ENCODE measurements at places on chromosomes 11 and 22.
A peak's percentile ranks its signal among the peaks of the same experiment; 100 is the strongest.

- no peak for DNase-seq
These were observed 63.7 kb downstream of the PRDM11 start for GRCh38 chr11:45209891-45210699.

DNA sequence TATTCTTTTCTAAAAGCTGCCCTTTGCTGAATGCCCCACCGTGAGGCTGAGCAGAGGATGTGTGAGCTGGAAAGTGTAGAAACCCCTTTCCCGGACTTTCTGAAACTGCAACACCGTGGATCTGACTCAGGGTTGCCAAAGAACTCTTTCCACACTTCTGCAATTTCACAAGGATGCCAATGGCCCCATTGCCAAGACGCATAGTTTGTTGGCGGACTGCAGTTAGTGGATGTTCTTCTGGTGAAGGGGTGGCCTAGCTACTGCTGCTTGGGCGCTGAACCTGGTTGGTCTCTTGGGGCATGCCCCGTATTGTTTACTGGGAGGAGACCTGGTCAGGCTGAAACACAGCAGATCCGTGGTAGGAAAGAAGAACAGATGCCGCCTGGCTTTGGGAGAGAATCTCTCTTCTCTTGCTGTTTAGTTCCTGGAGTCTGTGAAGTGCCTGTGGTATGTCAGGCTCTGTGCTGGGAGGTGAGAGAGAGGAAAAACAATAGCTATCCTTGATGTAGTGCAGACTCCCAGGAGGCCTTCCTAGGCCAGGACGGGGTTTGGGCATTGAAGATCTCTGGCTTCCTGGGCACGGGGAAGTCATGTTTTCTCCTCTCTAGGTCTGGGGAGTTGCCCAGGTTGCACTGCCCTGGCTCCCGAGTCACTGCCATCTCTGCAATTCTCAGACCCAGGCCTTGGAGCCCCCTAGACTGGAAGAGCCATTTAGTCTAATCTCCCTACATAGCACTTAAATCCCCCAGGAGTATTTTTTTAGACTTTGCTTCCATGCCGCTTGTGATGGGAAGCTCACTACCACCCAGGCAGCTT lies 26.9 kb downstream of the CD82 start:
- DNase-seq, result peak; percentile 36

DNA sequence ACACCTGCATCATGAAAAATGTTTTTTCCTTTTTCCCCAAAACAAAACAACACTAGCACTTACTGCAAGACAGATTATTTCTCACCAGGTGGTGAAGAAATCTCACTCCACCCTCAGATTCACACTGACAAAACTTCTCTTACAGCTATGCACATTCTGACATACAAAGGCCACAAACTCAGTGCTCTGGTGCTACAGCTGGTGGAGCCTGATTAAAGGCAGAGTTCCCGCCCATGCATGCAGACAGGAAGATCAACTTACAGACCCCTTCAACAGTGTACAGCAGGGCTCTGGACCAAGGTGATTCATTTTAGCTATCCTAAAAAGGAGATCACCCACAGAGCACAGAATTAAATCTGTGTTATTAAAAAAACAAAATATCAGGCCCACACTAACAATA lies 112.6 kb downstream of the CADM1 start:
- no peak for DNase-seq

DNA sequence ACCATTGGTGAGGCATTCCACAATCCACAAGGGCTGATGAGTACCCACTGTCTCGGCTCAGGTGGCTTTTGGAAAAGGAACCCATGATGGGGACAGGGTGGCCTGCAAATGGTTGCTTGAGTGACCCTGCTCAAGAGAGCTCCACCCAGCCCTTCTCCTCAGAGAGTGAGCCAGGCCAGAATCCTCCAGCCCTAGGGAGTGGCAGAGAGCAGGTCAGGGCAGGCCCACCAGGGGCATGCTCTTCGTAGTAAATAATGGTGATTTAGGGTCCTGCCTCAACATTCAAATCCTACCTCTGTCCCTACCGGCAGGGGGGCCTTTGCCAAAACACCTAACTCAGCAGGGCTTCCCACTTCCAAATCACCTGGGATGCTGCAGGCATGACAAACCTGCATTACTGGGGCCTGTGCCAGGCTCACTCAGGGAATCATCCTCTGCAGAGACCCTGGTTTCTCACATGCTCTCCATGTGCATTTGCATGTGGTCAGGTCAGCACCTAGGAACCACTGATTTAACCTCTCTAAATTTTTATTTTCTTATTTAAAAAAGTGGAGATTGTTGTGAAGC lies 17.3 kb upstream of the TP53I11 start:
- no peak for DNase-seq

GRCh38 chr11:117366875-117367274 lies 39.2 kb downstream of the CEP164 start:
- DNase-seq, result no peak

DNA sequence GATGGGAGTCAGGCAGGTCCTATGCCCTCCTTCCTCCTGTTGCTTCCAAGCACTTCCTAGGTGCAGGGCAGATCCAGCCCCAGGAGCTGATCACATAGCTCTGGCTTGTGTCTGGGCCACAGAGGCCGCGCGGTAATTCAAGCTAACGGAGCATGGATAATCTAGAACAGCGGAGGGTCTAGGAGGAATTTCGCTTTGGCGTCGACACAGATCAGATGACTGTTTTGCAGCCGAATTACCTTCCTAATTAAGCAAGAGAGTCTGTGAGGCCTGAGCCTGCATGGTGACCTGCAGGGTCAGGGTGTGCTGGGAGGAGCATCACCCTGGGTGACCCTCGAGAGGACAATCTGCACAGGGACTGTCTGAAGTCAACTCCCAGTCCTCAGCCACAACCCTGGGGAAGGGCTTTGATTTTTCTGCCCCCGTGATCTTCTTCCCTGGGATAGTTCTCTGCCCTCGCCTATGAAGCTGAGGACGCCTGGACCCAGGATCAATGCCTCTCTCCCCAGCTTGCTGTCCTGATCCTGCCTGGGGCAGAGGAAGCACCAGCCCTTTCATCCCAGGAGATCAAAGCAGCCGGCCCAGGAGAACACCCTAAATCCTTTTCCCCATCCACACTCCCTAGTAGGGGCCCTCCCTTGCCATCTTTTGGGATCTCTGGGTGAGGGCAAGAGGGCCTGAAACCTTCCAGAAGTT lies 11.0 kb downstream of the NECTIN1 start:
- DNase-seq, result no peak

GRCh38 chr22:27476729-27477128 lies 324.8 kb downstream of the MN1 start:
- no peak for DNase-seq

DNA sequence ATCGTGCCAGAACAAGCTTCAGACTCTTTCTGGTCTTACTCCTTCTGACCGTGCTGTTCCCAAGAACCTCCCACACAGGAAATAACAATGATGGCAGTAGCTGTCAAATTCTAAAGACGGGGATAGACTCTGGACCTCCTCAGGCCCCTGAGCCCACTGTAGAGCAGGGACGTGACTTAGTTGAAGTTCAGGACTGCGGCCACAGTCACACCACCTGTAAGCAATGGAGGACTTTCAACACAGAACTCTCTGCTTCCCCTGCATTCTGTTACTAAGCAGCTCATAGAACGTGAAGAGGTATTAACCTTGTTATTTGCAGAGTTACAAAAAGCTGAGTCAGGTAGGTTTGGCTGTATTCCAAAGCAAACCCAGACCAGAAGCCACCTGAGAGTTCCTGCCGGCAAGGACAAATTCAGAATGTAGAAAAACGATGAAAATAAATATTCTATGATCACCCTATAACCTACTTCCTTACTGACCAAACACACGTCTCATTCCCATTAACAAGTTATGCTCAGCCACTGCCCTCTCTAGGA lies 12.7 kb downstream of the TMEM45B start:
- DNase-seq, result no peak

GRCh38 chr11:103487113-103487512 lies 377.9 kb downstream of the DYNC2H1 start:
- no peak for DNase-seq

- no peak for DNase-seq
These were observed 33.9 kb downstream of the ANO1 start for GRCh38 chr11:70112017-70112434.

DNA sequence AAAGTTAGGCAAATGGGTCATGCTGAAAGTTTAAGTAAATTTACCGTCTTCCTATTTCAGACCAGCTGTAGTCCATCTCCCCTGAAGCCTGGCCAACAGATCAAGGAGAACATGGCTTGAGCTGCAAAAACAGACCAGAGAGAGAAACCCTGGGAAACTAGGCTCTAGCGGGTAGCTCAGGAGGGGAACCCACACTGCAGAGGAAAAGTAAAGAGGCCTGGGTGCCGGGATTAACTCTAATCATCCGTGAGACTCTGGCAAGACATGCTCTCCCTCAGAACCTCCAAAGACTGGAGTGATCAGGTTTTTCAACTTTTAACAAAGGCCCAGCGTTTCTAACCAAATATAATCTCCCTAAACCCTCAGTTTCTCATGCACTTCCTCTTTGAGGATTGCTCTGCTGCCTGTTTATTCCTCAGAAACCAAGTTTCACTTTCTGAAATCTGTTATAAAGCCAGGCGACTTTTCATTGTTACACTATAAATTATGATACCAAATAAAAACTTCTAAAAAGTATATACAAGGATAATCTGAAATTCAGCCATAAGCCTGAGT lies 67.5 kb downstream of the GAB2 start:
- no peak for DNase-seq

GRCh38 chr11:45097721-45098493 lies 48.5 kb upstream of the PRDM11 start:
- DNase-seq, result no peak

- no peak for DNase-seq
These were observed 11.6 kb upstream of the CHADL start for GRCh38 chr22:41252365-41252764.

DNA sequence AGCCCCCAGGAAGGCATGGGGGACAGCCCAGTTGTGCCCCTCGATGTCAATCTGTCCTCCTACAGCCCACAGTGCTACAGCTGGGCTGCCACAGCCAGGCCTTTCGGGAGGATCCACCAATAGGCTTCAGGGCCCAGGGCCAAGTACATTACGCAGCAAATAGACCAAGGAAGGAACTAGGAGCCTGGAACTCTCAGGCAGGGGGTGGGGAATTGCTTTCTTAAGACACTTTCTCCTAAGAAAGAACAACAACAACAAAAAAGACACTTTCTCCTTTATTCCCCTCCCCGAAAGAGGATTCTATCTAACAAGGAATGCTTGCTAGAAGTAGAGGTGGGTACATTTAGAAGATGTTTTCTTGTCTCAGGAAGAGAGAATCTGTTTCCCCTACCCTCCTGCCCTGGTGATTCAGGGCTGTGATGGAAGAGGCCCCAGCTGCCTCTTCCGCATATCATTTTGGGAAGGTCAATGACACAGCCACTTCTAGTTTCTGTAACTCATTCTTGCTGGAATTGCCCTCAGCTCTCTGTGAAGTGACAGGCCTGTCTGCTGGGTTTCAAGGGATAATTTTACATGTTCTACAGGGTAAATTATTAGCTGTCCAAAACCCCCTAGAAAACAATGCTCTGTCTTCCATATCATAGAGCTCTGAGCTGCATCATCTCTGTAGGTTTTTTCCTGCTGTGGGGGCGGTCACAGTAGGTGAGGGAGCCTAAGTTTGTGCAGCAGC lies 6.0 kb upstream of the MALAT1 start:
- DNase-seq, result no peak

- DNase-seq, result no peak
These were observed 111.2 kb upstream of the CEP126 start for GRCh38 chr11:101803651-101804050.

DNA sequence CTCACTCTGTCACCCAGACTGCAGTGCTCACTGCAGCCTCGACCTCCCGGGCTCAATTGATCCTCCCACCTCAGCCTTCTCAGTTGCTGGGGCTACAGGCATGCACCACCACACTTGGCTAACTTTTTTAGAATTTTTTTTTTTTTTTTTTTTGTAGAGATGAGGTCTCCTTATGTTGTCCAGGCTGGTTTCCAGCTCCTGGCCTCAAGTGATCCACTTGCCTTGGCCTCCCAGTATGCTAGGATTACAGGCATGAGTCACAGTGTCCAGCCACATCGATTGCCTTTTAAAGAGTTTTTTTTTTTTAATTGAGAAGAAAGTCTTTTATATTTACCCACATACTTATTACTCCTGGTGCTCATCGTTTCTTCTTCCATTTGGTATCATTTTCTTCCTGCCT lies 30.0 kb downstream of the PARVG start:
- DNase-seq, result no peak

GRCh38 chr22:19776433-19777031 lies 16.0 kb downstream of the TBX1 start:
- DNase-seq, result no peak

DNA sequence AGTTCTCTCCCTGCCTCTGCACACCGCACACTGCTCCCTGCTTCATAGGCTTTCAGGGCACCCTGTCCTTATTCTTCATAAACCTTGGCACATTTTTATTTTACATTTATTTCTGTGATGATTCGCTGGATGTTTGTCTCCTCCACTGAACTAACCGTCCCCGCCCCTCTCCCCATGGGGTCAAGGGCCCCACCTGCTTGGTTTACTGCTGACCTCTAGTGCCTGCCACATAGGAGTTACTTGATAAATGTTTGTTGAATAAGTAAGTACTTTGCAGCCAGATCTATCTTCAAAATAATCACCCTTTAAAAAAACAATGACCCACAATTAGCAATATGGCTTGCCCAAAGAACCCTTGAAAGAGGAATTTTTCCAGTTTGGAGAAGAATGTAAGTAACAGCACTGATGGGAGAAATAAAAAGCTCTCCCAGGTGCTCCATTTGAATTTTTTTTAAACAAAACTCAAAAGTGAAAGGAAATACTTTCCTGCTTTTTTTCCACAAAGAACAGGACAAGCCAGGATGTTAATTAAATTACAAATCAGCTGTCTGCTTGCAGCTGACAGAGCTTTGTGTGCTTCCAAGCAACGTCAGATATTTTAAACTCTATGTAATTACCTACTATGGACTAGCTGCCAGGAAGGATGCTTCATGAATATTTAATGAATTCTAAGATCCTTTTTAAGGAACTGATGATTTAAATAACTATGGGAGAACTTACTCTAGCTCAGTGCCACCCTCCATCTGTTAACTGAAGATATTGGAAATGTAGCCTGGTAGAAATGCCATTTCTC lies 1083.6 kb downstream of the DLG2 start:
- DNase-seq, result no peak

- no peak for DNase-seq
These were observed at the start of gene TBX1 for GRCh38 chr22:19760058-19760950. Gene TBX1 (plus strand): TSS chr22:19760778. CDS start chr22:19760844, 66 bp downstream.

All from SIG-M5 (cell line).